HFFc6 (cell line): ENCODE measurements at places on chromosomes 4 and X. TPM values are rescaled to one million over a fixed set of nuclear protein-coding genes. Genes with fewer than 3 reads are reported as not detected.

F8A2 gene
- not detected in 3 replicates for total RNA-seq

GRCh38 chrX:10728806-10729389, 108.5 kb upstream of the MID1 start:
- no peaks in the 10 kb centered on the region for H3K36me3 ChIP-seq
- DNase-seq, result no peak
- H3K27ac ChIP-seq, result no peak overlapping the region
- H3K4me1 ChIP-seq, result peaks cover 9% of the 10 kb centered on the region
- no peaks in the 10 kb centered on the region; the same call in 1 of the 2 replicates for H3K27me3 ChIP-seq

DNA sequence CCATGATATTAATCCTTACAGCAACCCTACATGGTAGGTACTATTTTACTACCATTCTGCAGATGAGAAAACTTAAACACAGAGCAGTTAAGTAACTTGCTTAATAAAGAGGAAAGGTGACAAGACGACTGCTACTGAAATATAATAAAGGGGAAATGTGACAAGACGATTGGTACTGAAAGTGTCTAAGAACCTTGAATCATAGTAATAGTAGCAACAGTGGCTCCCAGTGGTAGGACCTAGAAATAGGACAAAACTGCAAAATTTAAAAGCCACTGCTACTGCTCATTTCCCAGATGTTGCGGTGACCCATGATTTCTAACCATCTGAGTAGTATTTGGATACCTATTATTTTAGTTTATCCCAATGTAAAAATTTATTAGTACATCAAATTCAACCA, 89.5 kb downstream of the TASL start:
- H3K4me3 ChIP-seq, result no peak overlapping the region
- H3K27me3 ChIP-seq, result no peaks in the 10 kb centered on the region; the same call in 1 of the 2 replicates
- DNase-seq, result no peak
- H3K36me3 ChIP-seq, result no peaks in the 10 kb centered on the region
- no peak overlapping the region for H3K27ac ChIP-seq

GAGE12J gene
- not detected in 3 replicates for total RNA-seq

DNA sequence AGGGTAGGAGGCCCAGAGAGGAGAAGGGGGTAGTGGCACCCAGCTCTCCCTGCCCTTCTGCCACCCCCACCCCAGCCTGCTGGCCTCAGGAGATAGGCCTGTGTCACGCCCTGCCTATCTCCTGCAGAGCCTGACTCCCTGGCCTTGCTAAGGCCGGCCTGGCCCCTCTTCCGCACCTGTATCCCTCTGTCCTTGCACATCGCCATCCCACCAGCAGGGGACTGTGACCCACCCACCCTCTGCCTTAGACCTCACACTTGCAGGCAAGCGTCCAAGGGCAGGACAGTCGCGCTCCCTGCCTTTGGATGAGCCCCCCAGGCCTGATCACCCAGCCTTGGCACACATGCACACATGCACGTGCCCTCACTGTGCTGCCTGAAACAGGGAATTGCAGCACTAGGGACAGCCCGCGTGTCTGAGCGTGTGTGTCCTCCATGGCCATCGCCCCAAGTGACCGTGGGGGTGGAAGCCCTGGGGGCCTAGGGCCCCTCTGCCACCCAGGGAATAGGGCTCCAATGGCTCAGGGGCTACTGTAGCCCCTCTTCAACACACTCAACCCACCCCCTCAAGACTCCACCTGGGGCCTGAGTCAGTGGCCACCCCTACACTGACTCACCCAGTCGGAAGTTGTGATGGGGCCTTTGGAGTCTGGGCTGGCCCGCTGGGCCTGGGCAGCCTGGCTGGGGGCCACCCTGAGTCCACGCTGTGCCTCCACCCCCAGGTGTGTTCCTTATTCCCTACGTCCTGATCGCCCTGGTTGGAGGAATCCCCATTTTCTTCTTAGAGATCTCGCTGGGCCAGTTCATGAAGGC, 2.1 kb downstream of the SLC6A8 start:
- no peak overlapping the region for H3K27ac ChIP-seq
- H3K4me3 ChIP-seq, result no peak overlapping the region
- no peak for DNase-seq
- peaks cover 4% of the 10 kb centered on the region; the same call in 1 of the 2 replicates for H3K27me3 ChIP-seq
- H3K36me3 ChIP-seq, result no peaks in the 10 kb centered on the region

DNA sequence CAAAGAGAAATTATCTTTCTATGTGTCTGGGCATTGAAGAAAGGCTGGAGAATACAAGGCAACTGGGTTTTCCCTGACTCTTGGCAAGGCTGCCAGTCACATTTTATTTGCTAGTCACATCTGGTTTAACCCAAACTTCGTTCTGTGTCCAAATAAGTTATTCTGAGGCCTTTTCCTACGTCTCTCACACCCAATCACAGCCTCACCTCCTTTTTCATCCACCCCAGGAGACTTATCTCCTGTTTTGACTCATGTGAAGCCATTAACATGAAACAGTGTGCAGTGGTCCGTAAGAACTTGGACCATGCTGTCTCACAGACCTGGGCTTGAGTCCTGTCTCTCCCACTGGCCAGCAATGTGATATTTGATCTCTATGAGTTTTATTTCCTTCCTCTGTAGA, 59.3 kb downstream of the CNGA2 start:
- no peaks in the 10 kb centered on the region for H3K36me3 ChIP-seq
- H3K27me3 ChIP-seq, result peaks cover 9% of the 10 kb centered on the region
- no peak overlapping the region for H3K4me3 ChIP-seq
- peaks cover 8% of the 10 kb centered on the region; the same call in 1 of the 2 replicates for H3K4me1 ChIP-seq
- no peak for DNase-seq

GPRASP3 gene
- total RNA-seq, result 2.3 and 5.7 TPM in 2 replicates

GRCh38 chr4:13626492-13627177, 890 bp downstream of the BOD1L1 start:
- no peak for DNase-seq
- H3K36me3 ChIP-seq, result peaks cover 7% of the 10 kb centered on the region
- H3K27me3 ChIP-seq, result peaks cover 8% of the 10 kb centered on the region
- peak overlapping the region; percentile 97 for H3K27ac ChIP-seq

DNA sequence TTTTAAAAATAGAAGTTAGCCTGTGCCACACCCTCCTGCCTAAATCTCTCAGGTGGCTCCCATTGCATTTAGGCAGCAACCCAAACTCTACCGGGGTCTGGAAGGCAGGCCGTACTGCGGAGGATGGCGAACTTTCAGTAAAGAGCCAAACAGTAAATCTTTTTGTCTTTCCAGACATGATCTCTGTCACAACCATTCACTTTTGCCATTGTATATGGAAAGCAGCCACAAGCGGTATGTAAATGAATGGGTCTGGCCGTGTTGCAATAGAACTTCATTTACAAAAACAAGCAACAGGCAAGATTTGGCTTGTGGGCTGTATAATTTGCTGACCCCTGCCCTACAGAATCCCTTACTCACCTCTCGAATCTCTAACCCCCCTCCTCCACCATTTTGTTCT, 3.3 kb downstream of the RADX start:
- no peak for DNase-seq
- no peak overlapping the region for H3K4me3 ChIP-seq
- no peaks in the 10 kb centered on the region for H3K36me3 ChIP-seq
- H3K27me3 ChIP-seq, result peaks cover 3% of the 10 kb centered on the region; the same call in 1 of the 2 replicates
- H3K27ac ChIP-seq, result no peak overlapping the region
- H3K4me1 ChIP-seq, result peaks cover 21% of the 10 kb centered on the region

IL9R gene
- total RNA-seq, result 0.12 TPM in 1 of 3 replicates, not detected in the others

GLRA3 gene
- total RNA-seq, result not detected in 3 replicates

DNA sequence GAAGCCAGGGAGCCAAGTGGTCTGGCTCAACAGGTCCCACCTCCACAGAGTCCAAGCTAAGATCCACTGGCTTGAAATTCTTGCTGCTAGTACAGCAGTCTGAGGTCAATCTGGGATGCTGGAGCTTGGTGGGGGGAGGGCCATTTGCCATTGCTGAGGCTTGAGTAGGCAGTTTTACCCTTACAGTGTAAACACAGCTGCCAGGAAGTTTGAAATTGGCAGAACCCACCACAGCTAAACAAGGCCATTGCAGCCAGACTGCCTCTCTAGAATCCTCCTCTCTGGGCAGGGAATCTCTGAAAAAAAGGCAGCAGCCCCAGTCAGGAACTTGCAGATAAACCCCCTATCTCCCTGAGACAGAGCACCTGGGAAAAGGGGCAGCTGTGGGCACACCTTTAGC, 84.9 kb downstream of the EDA2R start:
- H3K4me3 ChIP-seq, result no peak overlapping the region
- no peak overlapping the region for H3K27ac ChIP-seq
- DNase-seq, result no peak
